ENCODE measurements at places on chromosomes 4 and X. TPM values are rescaled to one million over a fixed set of nuclear protein-coding genes. Genes with fewer than 3 reads are reported as not detected.

MAGEB2 gene
- not detected for total RNA-seq

MTMR1 gene
- 28.4 TPM for total RNA-seq

AVPR2 gene
- total RNA-seq: not detected

DMRTC1B gene
- total RNA-seq: 6.3 TPM

HTRA3 gene
- total RNA-seq: 0.86 TPM

PHOX2B gene
- not detected for total RNA-seq

GRCh38 chrX:112113460-112113859, 30.9 kb upstream of the TRPC5 start:
- H3K4me1 ChIP-seq: no peaks in the 10 kb centered on the region
- no peaks in the 10 kb centered on the region for H3K27me3 ChIP-seq
- H3K36me3 ChIP-seq: no peaks in the 10 kb centered on the region
- no peak overlapping the region for H3K27ac ChIP-seq

DNA sequence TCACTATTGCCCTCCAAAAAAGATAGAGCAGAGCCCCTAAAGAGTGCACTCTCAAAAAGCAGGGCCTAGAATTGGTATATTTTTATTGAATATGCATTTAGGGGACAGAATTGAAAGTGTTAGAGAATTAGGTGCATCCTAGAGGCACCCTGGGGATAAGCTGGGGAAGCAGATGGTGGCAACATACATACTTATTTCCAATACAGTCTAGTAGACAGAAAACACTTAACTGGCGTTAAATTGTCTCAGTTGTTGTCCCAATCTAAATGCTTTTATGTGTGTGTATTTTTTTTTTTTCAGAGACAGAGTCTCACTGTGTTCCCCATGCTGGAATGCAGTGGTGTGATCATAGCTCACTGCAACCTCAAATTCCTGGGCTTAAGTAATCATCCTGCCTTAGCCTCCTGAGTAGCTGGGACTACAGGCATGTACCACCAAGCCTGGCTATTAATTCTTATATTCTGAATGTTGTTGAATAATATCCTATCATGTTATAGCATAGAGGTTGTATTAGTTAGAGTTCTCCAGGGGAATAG, 481.8 kb downstream of the GRXCR1 start:
- no peak for DNase-seq
- no peaks in the 10 kb centered on the region for H3K27me3 ChIP-seq
- H3K4me3 ChIP-seq: no peak overlapping the region
- no peak overlapping the region for H3K27ac ChIP-seq
- no peaks in the 10 kb centered on the region for H3K36me3 ChIP-seq

DNA sequence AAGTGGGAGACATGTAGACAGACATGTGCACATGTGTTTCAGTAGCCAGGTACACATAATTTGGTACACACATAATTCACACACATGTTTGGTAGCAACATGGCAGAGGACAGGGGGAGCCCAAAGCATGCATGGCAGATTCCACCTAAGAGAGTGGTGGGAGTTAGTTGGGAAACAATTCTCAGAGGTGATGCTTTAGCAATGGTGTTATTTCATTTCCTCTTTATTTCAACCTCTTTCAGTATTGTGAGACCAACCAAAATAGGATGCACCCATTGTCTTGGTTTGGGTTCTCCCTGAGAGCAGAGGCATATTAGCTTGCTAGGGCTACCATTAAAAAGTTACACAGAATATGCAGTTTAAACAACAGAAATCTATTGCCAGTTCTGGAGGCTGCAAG, 92.2 kb upstream of the ANXA3 start:
- no peak overlapping the region for H3K27ac ChIP-seq
- no peak for DNase-seq
- no peak overlapping the region for H3K4me3 ChIP-seq
- no peaks in the 10 kb centered on the region for H3K27me3 ChIP-seq
- peaks cover 23% of the 10 kb centered on the region for H3K36me3 ChIP-seq

- no peak overlapping the region for H3K27ac ChIP-seq
- H3K4me1 ChIP-seq: no peaks in the 10 kb centered on the region
Observed at GRCh38 chrX:18810416-18810815, 103.0 kb downstream of the PPEF1 start.

DNA sequence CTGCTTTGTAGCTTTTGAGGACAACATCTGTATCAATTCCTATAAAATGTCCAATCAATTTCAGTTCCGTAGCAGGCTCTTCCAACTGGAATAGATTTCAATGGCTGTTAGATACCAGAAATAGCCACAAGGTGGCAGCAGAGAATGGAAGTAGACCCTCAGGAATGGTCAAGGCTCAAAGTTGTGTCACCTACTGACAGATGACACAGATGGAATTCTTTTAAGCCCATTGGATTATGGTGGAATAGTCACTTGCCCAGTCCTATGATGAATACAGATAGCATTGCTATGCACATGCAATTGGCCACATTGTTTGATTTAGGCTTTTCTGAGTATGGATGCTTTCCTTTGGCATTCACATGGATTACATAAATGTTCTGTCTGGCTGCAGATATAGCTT, 130.4 kb upstream of the RADX start:
- H3K27ac ChIP-seq: no peak overlapping the region
- H3K27me3 ChIP-seq: no peaks in the 10 kb centered on the region
- no peaks in the 10 kb centered on the region for H3K36me3 ChIP-seq
- peak; percentile 43 for DNase-seq
- H3K4me1 ChIP-seq: no peaks in the 10 kb centered on the region

- no peak overlapping the region for H3K4me3 ChIP-seq
- H3K4me1 ChIP-seq: no peaks in the 10 kb centered on the region
- H3K27ac ChIP-seq: no peak overlapping the region
- no peak for DNase-seq
Observed at GRCh38 chr4:121777625-121778024, 12.7 kb upstream of the SMIM43 start.

DNA sequence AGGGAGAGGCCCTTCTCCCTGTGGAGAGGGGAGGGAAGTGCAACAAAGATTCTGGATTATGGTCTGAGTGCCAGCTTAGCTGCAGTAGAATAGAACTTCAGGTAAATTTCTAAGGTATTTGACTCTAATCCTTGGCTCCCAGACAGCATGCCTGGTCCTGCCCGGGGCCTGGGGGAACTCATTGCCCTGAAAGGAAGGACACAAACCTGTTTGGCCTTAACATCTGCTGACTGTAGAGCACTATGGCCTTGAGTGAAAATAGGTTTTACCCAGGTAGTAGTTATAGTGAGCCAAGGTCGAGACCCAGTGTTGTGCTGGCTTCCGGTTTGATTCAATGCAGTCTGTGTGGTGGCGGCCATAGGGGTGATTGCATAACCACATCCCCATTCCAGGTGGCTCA, 64.4 kb downstream of the RPS6KA6 start:
- peaks cover 19% of the 10 kb centered on the region for H3K36me3 ChIP-seq
- H3K27me3 ChIP-seq: no peaks in the 10 kb centered on the region
- no peak overlapping the region for H3K4me3 ChIP-seq
- H3K27ac ChIP-seq: no peak overlapping the region

DNA sequence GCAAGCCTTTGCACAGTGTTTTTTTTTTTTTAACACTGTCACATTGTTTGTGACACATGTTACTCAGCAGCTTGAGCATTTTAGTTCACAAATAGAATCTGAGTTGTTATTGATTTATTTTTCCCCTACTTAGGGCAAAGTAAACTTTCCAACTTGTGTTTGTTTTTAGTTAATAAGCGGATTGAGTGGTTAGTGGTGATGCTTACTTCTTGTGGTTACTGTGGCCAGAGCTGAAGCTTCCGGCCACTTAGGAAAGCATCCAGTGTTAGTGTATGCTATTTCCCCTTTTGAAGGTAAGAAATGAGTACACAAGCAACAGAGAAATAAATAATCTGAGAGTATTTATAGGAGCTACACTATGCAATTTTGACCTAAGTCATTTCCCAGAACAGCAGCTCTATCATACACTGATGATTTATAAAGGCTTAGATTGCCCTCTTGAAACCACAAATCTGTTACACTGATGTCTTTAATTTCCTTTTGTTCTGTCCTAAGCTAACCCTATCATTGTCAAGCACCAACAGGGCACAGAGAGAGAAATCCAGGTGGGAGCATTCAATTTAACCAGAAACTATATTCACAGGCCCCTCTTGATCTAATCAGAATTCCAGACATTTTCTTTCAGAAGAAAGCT, 2464.6 kb downstream of the PCDH7 start:
- no peak overlapping the region for H3K4me3 ChIP-seq
- H3K36me3 ChIP-seq: no peaks in the 10 kb centered on the region
- no peaks in the 10 kb centered on the region for H3K27me3 ChIP-seq
- peaks cover 11% of the 10 kb centered on the region for H3K4me1 ChIP-seq

DNA sequence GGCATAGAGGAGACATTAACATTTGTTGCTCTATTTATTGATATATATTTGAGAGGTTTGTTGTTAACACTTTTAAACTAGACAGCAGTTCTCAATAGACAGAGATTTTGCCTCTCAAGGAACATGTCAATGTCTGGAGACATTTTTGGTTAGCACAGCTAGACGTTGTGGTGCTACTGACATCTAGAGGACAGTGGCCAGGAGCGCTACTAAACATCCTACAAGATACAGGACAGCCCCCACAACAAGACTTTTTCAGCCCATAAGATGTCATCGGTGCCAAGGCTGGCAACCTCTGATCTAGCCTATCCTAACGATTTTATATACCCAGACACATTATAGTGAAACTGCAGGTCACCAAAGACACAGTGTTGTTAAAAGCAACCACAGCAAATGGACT, 18.4 kb upstream of the CTSO start:
- peaks cover 1% of the 10 kb centered on the region for H3K4me1 ChIP-seq
- DNase-seq: no peak
- no peaks in the 10 kb centered on the region for H3K27me3 ChIP-seq
- H3K36me3 ChIP-seq: no peaks in the 10 kb centered on the region
- no peak overlapping the region for H3K27ac ChIP-seq

- DNase-seq: no peak
- H3K4me3 ChIP-seq: no peak overlapping the region
- no peaks in the 10 kb centered on the region for H3K36me3 ChIP-seq
- no peak overlapping the region for H3K27ac ChIP-seq
- peaks cover 8% of the 10 kb centered on the region for H3K27me3 ChIP-seq
Observed at GRCh38 chr4:48470570-48470969, 12.6 kb upstream of the SLC10A4 start.

DNA sequence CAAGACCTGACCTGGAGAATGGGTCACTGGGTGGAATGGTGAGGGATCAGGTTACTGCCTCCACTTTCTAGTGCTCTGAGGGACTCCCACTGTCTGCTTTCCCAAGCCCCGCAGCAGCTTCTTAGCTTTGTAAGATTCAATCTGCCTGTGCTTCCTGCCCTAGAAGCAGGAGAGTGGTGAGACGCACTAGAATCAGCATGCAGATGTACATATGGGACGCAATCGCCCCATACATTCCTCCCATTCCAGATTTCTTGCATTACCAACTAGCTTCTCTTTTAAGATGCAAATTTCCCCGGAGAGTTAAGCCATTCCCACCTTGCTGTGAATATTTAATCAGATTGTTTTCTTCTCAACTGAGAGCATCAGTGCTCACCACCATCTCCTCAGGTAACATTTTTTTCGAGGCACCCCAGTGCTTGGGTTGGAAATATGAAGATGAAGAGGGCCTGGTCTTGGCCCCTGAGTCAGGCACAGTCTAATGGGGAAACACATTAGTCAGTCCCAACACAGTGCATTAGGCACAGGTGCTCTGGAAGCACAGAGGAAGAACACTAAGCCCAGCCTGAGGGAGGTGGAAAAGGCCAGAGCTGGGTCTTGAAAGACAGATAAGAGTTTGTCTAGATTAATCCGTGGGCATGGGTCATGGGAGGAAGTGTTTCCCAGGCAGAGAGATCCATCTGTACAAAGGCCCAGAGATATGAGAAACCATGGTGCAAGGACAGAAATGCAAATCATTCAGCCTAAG, 66.7 kb upstream of the PRPS1 start:
- peaks cover 13% of the 10 kb centered on the region for H3K4me1 ChIP-seq
- H3K27ac ChIP-seq: no peak overlapping the region
- H3K27me3 ChIP-seq: no peaks in the 10 kb centered on the region
- no peak overlapping the region for H3K4me3 ChIP-seq

GRCh38 chr4:169030562-169030982, 20.5 kb upstream of the CBR4 start:
- no peak for DNase-seq
- H3K4me1 ChIP-seq: no peaks in the 10 kb centered on the region
- no peak overlapping the region for H3K27ac ChIP-seq
- H3K4me3 ChIP-seq: no peak overlapping the region

- no peaks in the 10 kb centered on the region for H3K27me3 ChIP-seq
- DNase-seq: no peak
- no peaks in the 10 kb centered on the region for H3K36me3 ChIP-seq
- H3K4me3 ChIP-seq: no peak overlapping the region
Observed at GRCh38 chr4:20331642-20332041, 79.9 kb downstream of the SLIT2 start.

DNA sequence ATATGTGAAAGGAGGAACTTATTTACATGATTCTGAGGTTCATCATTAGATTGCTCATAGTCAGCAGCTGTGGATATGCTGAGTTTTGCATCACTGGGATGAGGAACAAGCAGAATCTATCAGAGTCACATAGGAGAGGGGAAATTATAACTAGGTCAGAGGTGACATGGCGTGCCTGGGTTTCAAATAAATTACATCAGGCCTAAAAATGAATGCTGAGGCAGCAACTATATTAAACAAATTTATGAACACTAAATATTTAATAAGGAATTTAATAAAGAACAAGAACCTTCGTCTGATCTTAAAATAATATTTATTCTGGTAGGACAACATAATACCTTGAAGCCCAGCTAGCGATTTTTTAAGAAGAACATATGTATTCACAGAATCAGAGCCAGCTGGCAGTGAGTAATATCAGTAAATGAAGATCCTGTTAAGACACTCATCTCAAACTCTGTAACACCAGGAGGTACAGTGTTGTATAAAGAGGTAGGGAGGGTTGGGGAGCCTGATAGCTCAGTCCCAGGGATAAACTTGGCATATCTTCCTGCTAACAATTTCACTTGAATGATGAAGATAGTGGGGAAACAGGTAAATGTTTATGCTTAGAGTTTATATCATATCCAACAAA, 60.9 kb upstream of the HS3ST1 start:
- no peak overlapping the region for H3K27ac ChIP-seq
- H3K4me3 ChIP-seq: no peak overlapping the region
- peaks cover 13% of the 10 kb centered on the region for H3K4me1 ChIP-seq
- H3K36me3 ChIP-seq: peaks cover 1% of the 10 kb centered on the region

DNA sequence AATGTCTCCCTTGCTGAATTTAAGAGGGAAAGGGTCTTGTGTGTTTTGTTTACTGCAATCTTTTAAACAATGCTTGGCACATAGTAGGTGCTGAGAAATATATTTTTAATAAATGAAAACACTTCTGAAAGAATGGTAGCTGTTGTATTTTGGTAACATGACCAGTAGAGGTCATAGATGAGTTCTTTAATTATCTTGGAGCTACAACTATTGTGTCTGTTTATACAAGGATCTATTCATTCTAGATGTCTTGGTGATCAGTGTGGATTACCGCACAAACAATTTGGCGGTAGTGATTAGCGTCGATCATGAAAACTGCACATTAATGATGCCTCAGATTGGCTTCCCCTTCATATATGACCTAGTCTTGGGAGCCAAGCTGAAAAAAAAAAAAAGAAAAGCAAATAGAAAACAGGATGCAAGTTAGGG, 21.4 kb upstream of the SCRG1 start:
- no peak overlapping the region for H3K27ac ChIP-seq
- DNase-seq: no peak
- H3K4me1 ChIP-seq: peaks cover 3% of the 10 kb centered on the region
- H3K4me3 ChIP-seq: no peak overlapping the region
- no peaks in the 10 kb centered on the region for H3K27me3 ChIP-seq

- H3K4me3 ChIP-seq: peak overlapping the region; percentile 88
- H3K4me1 ChIP-seq: peaks cover 15% of the 10 kb centered on the region
Observed at GRCh38 chr4:41257906-41258305, 1.2 kb downstream of the UCHL1 start.
